ENCODE measurements at places on chromosomes 5 and 9.

- peak; percentile 11 for DNase-seq
Observed at GRCh38 chr5:44565902-44566301, 176.7 kb upstream of the FGF10 start.

- DNase-seq, result no peak
Observed at GRCh38 chr5:92879806-92880543, 701.0 kb downstream of the NR2F1-AS1 start.

DNA sequence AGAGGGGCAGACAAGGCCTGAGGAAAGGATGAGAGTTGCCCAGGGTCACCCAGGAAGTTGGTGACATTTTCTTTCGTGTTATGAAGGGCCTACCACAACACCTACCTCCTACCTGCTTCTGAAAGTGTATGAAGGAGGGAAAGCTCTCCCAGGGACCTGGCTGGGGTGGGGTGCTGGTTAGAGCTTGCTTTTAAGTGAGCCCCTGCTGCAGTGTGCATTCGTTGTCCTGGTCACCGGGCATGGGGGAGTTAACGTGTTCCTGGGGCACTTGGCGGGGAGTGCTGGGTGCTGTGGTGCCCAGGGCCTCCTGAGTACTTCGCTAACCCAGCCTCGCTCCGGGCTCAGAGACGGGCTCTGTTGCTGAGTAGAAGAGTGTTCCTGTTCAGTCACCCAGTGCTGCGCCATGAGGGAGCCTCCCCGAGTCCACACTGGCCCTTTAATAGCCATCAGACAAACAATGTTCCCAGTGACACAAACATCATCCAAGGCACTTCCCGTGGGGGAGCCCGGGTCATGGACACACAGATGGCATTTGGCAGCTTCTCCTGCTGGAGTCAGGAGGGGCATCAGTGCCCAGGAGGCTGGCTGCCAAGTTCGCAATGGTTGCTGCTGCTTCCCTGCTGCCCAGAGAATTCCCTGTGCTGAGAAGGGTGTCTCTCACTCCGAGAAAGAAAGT lies 85.7 kb downstream of the AMBP start:
- no peak for DNase-seq

DNA sequence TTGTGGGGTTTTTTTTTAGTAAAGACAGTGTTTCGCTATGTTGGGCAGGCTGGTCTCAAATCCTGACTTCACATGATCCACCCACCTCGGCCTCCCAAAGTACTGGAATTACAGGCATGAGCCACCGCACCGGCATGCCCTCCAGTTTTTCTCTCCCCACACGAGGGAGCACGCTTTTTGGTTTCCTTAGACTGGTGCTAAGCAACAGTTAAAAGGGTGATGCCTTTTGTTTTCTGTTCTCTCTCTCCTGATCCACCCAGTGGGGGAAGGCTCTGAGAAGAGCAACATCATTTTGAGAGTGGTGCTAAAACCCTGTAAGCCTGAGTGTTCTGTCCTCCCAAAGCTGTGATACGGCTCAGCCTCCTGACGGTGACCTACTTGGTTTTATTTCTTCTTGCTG lies 146.6 kb downstream of the MAN2A1 start:
- no peak for DNase-seq

DNA sequence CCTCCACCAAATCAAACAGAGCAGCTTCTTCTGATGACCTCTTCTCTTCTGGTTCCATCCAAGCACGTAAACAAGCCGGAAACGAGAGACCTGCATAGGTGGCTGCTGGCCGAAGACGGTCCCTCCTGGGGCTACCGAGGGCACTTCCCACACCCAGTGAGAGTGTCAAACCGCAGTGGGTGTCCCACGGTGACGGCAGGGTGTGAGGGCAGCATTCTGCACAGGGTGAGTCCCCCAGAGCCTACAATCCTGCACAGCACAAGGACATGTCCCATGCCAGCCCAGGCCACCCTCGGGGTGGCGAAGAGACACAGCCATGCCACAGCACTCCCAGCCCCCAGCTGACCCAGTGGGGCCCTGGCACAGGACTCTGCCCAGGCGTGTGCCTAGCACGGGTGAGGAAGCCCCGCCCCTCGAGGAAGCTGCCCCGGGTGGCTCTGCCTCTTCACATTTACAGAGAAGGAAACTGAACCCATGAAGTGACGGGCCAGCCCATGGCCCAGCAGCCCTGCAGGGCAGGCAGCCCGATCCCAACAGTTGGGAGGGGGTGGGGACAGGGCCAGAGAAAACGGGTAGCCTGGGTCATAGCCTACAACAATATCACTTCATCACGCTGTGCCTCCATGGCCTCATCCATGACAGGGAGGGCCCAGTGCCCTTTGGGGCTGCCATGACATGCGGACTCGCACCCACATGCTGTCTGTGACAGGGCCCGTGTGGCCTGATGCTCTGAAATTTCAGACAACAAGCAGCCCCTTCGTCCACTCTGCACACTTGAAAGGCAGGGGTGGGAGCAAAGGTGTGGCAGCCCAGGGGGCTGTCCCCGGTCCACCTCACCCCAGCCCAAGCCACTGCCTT lies 43.2 kb downstream of the SEMA4D start:
- no peak for DNase-seq

GRCh38 chr9:83800236-83801033 lies 17.1 kb downstream of the GKAP1 start:
- no peak for DNase-seq
